ENCODE measurements at places on chromosomes 13 and 19.

DNA sequence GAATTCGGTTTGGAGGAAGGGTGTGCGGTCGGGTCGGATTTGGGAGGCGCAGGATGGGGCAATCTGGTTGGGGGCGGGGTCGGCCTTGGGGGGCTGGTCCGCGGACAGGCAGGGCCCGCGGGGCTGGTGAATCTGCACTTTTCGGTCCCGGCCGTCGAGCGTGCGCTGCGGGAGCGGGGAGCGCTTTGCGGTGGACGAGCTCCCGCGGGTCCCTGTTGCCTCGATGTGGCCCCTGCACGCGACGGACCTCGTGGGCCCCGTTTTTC lies 11.9 kb downstream of the PEAK3 start:
- no peak for DNase-seq

DNA sequence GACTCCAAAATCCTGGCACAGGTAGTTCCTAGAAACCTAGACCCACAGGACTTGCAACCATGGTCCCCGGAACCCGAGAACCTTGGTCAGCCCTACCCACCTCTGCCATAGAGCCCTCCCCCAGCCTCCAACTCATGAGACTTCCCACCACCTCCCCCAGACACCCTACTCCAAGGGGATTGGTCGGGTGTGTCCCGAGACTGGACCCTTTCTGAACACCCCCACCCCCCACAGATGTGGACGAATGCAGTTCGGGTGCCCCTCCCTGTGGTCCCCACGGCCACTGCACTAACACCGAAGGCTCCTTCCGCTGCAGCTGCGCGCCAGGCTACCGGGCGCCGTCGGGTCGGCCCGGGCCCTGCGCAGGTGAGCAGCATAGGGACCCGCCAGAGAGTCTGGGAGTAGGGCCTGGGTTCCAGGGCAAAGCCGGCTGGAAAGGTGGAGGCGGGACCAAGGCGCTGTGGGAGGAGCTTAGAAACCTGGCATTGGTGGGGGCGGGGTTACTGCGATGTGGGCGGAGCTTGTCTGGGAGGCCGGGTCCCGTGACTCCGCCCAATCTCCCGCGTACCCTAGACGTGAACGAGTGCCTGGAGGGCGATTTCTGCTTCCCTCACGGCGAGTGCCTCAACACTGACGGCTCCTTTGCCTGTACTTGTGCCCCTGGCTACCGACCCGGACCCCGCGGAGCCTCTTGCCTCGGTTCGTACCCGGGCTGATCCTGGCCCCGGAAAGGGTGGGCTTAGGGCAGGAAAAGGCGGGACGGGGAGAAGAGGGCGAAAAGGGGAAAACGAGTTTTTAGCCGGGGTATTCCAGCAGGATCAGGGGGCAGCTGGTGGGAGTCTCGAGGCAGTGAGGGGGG lies 11.9 kb downstream of the LTBP4 start:
- DNase-seq: peak; percentile 94

DNA sequence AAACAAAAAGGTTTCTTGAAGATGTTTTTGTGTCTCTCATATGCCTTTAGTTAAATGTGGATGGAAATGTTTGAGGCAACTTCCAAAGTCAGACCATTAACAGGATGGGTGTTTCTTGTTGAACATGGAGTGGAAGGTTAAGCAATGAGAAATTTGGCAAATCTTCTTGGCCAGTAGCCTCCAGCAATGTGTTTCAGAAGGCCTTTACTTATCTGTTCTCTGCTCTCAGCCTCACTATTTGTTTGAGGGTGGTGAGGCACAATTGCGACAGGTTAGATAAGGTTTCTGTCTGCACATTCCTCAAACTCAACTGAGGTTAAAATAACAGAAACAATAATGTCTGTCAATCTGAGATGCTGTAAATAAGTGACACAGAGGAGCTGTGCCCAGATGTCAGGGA lies 1019.0 kb downstream of the DIAPH3 start:
- no peak for DNase-seq

GRCh38 chr13:114311908-114312307 lies 2.4 kb upstream of the CHAMP1 start:
- no peak for DNase-seq
